Stimulated activated CD4-positive, alpha-beta T cell treated with anti-CD3 and anti-CD28 coated beads, Interleukin-12 subunit alpha, Interleukin-12 subunit beta, amount 100 ng/mL, for 24 hours (primary cell): ENCODE measurements at places on chromosomes 5 and 9.

- no peak for DNase-seq
These were observed 46.7 kb upstream of the MACIR start for GRCh38 chr5:103211576-103212561.

DNA sequence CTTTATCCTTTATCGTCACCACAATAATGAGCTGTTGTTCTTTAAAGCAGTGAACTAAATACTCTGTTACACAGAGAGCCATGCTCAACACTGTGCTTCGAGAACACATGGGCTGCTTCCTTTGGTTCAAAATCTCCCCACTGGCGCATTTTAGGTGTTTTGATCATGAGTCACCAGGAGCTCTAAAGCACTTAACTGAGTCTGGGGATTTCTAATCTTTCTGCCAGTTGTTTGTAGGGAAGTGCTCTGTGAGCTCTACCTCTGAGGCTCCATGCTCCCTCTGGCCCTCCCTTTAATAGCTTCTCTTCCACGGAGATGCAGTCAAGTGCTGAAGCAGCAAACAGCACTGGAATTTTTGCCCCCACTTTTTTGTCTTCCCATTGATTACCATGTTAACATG is 17.0 kb downstream of the ERAP2 start:
- DNase-seq = no peak

DNA sequence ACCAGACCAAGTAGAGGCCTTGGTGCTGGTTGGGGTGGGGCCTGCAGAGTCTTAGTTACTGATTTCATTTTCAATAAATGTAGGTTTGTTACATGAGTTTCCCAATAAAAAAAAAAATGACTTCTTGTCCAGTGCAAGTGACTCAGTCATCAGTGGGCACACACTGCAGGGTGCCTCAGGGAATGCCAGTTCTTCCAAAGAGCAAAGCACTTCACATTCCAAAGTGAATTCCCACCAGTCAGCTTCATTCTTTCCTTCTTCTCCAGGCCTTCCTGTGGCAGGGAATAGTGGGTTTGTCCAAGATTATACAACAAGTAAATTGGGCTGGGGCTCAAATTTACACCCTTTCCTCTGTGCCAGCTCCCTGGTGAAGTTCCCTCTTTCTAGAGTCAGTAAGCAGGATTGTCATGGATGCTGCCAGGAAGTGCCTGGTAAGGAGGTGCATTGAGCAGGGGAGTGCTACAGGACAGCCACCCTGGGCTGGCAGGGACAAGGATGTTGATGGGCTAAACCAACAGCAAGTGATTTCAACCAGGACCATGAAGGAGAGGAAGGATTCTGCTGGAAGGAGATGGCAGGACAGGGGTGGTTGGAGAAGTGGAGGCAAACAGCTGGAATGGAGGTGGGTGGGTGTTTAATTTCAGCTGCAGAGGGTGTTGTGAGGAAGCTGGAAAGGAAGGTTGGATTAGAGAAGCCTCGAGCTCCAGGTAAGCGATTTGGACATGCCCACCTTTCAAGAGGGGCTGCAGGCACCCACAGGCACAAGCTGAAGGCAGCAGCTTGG is 3.7 kb upstream of the B4GALT7 start:
- DNase-seq = no peak

DNA sequence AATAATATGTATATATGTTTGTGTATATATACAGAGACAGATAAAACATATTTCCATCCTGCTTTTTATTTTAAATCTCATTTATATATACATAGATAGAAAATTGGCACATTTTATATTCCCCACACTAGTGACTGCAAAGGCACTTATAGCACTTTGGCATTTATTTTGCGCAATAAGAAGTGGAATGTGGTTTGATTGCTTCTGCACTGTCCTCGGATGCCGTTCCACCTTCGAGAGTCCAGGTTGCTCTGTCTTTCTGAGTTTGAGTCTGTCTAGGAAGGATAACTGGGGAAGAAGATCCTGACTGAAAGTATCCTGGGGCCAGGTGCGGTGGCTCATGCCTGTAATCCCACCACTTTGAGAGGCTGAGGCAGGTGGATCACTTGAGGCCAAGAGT is 66.5 kb upstream of the ENTREP1 start:
- DNase-seq = no peak

GRCh38 chr5:175689147-175689991 is 31.5 kb downstream of the HRH2 start:
- no peak for DNase-seq

DNA sequence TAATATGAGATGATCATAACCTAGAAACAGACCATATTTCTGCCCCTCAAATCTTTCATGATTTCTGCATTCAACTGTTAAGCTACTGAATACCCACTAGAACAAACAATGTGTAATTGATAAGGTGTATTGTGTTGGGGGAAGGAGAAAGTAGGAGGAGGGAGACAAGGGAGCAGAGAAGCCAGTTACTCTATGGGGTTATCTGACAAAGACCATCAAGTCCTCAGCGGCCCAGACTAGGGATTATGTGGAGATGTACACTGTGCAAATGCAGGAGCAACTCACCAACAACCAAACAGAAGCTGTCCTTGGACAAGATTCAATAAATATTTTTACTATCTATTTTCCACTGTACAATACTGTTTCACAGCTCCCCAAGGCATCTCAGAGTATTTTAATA is 2.7 kb downstream of the NRG2 start:
- no peak for DNase-seq

DNA sequence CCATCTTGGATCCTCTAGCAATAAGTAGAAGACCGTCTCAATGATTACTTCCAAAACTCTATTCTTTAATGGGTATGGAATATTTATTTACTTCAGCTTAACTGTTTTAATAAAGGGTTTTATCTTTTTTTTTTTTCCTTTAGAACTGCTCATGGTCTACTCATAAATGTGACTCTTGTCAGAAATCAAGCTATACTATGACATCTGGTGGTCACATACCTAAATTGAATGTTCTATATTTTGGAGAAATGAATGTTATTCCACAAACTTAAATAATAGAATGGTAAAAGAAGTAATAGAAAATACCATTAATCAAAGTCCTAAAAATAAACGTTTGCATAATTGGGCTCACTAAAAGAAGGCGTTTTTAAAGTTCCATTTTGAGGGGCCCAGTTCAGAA is 131.2 kb upstream of the PLCXD3 start:
- DNase-seq = no peak

DNA sequence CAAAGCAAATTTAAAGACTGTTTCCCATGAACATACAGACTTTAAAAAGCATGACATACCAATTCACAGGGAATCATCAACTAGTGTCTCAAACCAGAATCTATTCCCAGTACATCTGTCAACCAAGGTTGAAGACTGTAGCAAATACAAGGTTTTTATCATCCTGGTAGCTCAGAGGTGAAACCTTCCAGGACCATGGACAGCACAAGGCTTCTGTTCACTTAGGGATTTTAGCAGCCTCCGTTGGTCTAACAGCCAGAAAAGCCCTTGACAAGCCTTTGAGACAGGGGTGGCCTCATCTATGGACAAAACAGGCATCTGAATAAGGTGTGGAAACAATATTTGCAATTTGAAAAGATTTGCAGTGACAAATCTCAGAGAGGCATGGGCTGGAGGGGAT is 119.0 kb downstream of the TRIM32 start:
- no peak for DNase-seq

DNA sequence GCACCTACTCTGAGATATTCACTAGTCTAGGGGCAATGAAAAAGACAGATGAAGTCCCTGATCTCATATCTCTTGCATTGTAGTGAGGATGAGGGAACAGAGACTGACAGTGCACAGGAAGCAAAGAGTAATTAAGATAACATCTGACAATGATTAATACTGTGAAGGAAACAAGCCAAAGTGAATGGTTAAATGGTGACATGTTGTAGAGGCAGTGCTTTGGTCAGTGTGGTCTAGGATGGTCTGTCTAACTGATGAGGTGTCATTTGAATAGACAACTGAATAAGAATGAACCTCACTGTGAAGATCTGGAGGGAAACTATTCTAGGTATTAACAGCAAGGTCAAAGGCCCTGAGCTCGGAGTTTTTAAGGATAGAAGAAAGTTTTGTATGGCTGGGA is 333.3 kb upstream of the GRIA1 start:
- no peak for DNase-seq

GRCh38 chr5:173663352-173664153 is 47.1 kb upstream of the BOD1 start:
- DNase-seq = no peak

DNA sequence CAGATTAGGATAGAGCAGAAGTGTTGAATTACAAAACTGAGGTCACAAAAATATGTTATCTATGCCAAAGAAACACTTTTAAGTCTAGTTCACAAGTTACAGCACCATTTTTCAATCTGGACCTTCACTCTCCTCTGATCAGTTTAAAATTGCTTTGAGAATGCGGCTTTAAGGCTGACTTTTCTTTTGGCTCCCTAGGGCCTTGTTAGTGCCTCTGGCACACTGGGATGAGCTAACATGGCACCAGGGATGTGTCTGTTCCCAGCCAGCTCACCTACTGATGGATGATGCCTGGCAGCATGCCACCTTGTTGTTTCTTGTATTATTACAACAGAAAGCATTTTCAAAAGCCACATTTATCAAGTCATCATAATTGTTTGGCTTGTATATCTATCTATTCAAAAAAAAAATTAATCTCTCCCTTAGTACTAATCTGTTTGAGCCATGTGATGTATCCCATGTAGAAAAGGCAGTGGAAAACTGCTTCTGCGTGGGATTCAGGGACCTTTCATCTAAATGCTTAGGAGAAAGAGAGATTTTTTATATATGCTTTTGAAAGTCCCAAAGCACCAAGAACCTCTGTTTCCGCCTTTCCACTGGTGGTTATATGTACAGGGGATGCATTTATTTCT is 46.6 kb downstream of the ADAMTSL1 start:
- DNase-seq = no peak

- no peak for DNase-seq
These were observed 430.6 kb downstream of the PIK3R1 start for GRCh38 chr5:68646144-68646543.

- no peak for DNase-seq
These were observed 577.0 kb upstream of the DAB2 start for GRCh38 chr5:40001796-40002195.

- no peak for DNase-seq
These were observed 1.5 kb downstream of the NKD2 start for GRCh38 chr5:1010181-1010510.

DNA sequence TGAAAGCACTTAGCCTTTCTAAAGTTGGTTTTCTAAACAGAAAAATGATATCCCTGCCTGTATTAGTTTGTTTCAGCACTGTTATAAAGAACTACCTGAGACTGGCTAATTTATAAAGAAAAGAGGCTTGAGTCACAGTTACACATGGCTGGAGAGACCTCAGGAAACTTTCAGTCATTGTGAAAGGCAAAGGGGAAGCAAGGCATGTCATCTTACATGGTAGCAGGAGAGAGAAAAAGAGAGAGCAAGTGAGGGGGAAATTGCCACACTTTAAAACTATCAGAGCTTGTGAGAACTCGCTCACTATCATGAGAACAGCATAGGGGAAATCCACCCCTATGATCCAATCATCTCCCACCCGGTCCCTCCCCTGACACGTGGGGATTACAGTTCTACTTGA is 64.9 kb downstream of the FAM170A start:
- DNase-seq = no peak

GRCh38 chr5:124025306-124025845 is 513.4 kb downstream of the CSNK1G3 start:
- no peak for DNase-seq

DNA sequence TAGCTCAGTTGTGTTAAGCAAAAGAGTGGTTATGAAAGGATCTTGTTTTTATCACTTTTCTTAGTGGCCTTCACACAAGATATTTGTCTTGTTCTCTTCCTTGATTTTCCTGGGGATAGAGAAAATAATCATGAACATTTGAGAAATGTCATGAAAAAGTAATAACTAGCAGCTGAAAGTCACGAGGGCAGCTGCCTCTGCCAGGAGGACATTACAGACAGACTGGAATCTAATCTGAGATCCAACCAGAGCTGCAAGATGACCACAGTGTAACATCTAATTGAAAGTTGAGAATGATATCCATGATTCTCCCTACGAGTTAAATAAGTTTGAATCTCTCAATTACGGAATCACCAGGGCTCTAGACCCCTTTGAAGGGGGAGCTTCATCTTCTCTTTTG is 274.9 kb downstream of the ARHGAP26 start:
- DNase-seq = no peak

DNA sequence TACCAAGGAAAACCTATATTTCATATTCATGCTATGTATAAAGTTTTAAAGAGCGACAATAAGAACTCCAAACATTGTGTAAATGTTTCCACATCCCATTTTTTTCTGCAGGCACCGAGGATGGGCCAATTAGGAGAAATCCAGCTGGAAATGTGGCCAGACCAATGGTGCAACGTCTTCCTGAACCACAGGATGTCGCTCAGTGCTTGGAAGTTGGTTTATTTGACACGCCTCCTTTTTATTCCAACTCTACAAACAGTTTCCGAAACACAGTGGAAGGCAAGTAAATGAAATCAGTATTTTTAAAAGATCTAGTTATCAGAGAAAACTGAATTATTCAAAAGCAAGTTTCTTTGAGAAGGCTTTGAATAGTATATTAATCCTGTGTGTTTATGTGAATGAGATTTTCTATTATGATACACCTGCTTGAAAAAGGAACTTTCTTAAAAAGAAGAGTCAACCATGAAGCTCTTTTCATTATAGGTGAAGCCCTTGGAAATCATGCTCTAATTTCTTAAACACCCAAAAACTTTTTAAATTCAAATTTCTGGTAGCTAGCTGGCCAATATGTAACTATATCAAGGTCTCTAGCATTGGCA is 9.1 kb downstream of the TYRP1 start:
- no peak for DNase-seq

DNA sequence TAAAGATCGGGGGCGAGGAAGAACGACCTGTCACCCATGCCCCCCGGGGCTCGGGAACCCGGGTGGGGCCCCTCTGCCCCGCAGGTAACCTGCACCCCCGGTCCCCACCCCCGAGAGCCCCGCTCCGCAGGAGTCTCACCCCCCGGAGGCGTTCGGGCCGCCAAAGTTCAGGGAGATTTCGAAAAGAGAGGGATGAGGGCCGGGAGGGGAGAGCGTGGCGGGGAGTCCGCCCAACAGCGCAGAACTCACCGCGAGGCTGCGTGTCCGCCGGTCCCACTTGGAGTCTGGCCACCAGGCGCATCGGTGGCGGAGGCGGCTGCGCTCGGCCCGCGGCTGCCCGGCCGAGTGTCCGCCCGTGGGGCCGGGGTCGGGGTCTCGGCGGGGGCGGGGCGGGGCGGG is at the start of gene PHF19:
TSS of gene PHF19 (minus strand) at position 347 of the 399 bp plus-strand sequence. CDS start 2,447 bp downstream, outside the sequence.
- no peak for DNase-seq

DNA sequence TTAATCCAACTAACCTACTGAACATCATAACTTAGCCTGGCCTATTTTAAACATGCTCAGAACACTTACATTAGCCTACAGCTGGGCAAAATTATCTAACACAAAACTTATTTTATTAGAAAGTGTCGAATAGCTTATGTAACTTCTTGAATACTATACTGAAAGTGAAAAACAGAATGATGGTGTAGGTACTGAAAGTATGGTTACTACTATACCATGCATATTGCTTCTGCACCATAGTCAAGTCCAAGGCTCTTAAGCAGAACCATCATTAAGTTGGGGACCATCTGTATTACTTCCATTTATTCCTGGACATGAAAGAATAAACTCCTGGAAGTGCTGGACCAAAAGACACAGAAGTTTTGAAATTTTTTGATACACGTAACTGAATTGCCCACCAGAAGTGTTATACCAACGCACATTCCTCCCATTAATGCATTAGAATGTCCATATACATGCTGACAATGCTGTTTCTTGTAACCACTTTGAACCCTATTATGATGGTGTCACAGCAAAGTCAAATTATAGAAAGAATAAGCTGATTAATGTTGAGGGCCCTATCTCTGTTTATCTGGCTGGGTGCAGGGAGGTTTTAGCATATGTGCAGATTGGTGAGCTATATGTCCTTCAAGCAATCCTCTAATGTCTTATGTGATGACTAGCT is 375.7 kb downstream of the ACTL7B start:
- no peak for DNase-seq

- no peak for DNase-seq
These were observed 7.8 kb downstream of the LCN10 start for GRCh38 chr9:136734837-136735496.
